ENCODE measurements at places on chromosomes 1 and 21. TPM values are rescaled to one million over a fixed set of nuclear protein-coding genes. Genes with fewer than 3 reads are reported as not detected.

DNA sequence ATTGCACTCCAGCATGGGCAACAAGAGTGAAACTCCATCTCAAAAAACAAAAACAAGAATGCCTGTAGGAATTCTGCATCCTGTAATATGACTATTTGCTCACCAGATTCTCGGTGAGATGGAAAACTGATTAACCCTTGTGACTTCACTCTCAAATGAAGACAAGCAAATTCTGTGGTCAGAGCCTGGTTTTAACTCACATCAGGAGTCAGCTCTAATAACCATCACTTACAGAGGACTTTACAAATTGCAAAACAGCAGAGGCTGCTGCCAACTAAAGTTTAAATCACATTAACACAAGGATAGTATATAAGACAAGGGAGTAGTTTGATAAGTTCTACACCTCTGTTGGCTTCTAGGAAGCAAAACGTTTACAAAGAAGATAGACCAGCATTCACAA is 35.7 kb upstream of the FAM163A start:
- H3K27ac ChIP-seq, result no peak overlapping the region
- no peak for DNase-seq
- H3K27me3 ChIP-seq, result no peaks in the 10 kb centered on the region
- no peak overlapping the region for H3K4me3 ChIP-seq

DNA sequence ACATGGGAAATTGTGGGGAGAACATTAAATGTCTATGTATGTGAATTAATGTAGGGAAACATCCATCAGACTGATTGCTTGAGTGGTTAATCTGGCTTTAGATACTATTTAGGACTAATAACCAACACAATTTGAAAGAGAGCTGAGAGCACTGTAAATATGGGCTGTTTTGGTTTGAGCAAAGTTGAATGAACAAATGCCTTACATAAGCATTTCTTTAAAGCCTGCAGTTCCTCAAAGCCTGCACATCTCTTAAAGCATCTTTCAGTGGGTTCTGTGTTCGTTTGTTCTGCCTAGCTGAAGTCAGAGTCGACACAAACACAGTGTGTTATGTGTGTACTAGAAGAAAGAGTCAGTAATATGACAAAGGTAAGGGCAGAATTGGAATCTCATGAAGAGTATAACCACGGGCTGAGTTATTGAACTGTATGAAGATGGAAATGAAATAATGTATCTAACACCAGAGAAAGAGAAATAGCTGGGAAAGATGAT is 350.0 kb downstream of the SIPA1L2 start:
- H3K27me3 ChIP-seq, result no peaks in the 10 kb centered on the region
- no peaks in the 10 kb centered on the region for H3K36me3 ChIP-seq
- no peak overlapping the region for H3K27ac ChIP-seq
- no peak overlapping the region for H3K4me3 ChIP-seq
- H3K4me1 ChIP-seq, result no peaks in the 10 kb centered on the region

DNA sequence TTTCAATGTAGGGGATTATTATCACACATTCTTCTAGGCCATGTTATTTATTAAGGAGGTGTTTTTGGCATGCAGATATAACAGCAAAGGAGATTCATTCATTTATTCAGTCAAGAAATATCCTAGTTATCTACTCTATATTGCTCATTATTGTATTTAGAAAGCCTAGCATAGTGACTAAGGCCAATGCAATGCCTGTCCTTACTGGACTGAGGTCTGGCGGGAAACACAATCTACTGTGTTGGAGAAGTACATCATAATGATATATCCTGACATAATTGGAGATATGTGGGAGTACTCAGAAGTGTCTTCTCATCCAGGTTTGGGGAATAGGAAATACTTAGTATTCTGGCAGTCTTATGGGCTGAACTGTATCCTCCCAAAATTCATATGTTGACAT is 421.5 kb upstream of the USP24 start:
- DNase-seq, result no peak
- no peak overlapping the region for H3K27ac ChIP-seq
- no peaks in the 10 kb centered on the region for H3K36me3 ChIP-seq
- no peaks in the 10 kb centered on the region for H3K27me3 ChIP-seq
- H3K4me3 ChIP-seq, result no peak overlapping the region

- no peak overlapping the region for H3K27ac ChIP-seq
- H3K4me3 ChIP-seq, result no peak overlapping the region
- no peaks in the 10 kb centered on the region for H3K4me1 ChIP-seq
These were observed 12.6 kb downstream of the ELF3 start for GRCh38 chr1:202023001-202023433.

C8B gene
- polyA plus RNA-seq, result not detected

S100A3 gene
- polyA plus RNA-seq, result not detected

- H3K36me3 ChIP-seq, result no peaks in the 10 kb centered on the region
- H3K4me1 ChIP-seq, result no peaks in the 10 kb centered on the region
- no peak overlapping the region for H3K4me3 ChIP-seq
- no peak for DNase-seq
These were observed 116.3 kb downstream of the ADSS2 start for GRCh38 chr1:244335456-244335855.

Measured in CD4-positive, alpha-beta memory T cell (primary cell).